GM12878 (cell line): ENCODE measurements at places on chromosomes 12 and 14.

- no peak for DNase-seq
- no peaks in the 10 kb centered on the region for H3K27me3 ChIP-seq
- H3K4me1 ChIP-seq: peaks cover 38% of the 10 kb centered on the region
- peak overlapping the region; percentile 96 for H3K27ac ChIP-seq
These were observed 6.2 kb upstream of the DDX47 start for GRCh38 chr12:12806784-12807516.

GRCh38 chr12:121009741-121010140 lies 6.5 kb downstream of the C12orf43 start:
- DNase-seq: no peak
- no peak overlapping the region for H3K4me3 ChIP-seq
- no peaks in the 10 kb centered on the region for H3K4me1 ChIP-seq
- no peak overlapping the region for H3K27ac ChIP-seq

GRCh38 chr12:103928682-103929045 lies 1.5 kb upstream of the HSP90B1 start:
- peak; percentile 80 for DNase-seq
- H3K27me3 ChIP-seq: no peaks in the 10 kb centered on the region
- peak overlapping the region; percentile 76 for H3K4me3 ChIP-seq
- H3K27ac ChIP-seq: peak overlapping the region; percentile 99
- H3K4me1 ChIP-seq: peaks cover 28% of the 10 kb centered on the region

GRCh38 chr12:76031081-76031413 lies 529 bp downstream of the PHLDA1 start:
- H3K27me3 ChIP-seq: no peaks in the 10 kb centered on the region
- H3K4me1 ChIP-seq: peaks cover 17% of the 10 kb centered on the region
- no peaks in the 10 kb centered on the region for H3K36me3 ChIP-seq
- H3K4me3 ChIP-seq: peak overlapping the region; percentile 85
- no peak for DNase-seq
- no peak overlapping the region; the same call in 1 of the 2 replicates for H3K27ac ChIP-seq

GRCh38 chr14:55546212-55546874 lies 33.7 kb upstream of the KTN1 start:
- no peaks in the 10 kb centered on the region for H3K36me3 ChIP-seq
- DNase-seq: peak; percentile 33
- H3K4me3 ChIP-seq: no peak overlapping the region
- no peak overlapping the region for H3K27ac ChIP-seq
- no peaks in the 10 kb centered on the region for H3K27me3 ChIP-seq
- H3K4me1 ChIP-seq: no peaks in the 10 kb centered on the region; the same call in 1 of the 2 replicates

DNA sequence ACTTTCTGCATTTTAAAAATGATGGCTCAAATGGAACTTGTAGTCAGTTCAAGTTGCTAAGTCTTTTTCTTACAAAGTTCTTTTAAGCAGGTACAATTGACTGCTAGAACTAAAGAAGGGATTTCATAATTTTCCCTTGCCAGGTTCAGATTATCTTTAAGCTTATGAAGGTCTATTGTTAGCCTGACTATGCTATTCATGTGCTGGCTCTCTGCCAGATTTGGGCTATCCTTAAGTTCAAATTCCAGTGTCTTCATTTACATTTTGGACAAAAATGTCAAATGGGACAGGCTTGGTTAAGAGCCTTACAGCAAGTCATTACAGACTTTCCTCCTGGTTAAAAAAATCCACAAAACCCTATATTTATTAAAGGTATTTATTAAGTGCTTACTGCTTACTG lies 42.3 kb downstream of the INSM2 start:
- no peak overlapping the region for H3K27ac ChIP-seq
- H3K4me3 ChIP-seq: no peak overlapping the region
- H3K4me1 ChIP-seq: no peaks in the 10 kb centered on the region
- no peak for DNase-seq

DNA sequence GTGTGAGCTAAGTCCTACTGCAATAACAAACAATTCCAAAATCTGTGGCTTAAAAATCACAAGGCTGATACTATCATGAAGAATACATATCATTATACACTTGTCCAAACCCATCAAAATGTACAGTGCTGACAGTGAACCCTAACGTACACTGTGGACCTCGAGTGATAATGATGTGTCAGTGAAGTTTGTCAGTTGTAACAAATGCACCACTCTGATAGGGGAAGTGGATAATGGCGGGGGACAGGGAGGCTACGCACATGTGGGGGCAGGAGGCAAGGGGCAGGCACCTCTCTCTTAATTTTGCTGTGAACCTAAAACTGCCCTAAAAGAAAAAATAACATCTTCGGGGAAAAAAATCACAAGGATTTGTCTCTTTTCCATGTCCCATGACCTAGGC lies 100.0 kb downstream of the VRK1 start:
- H3K4me1 ChIP-seq: peaks cover 28% of the 10 kb centered on the region
- no peak for DNase-seq
- H3K36me3 ChIP-seq: no peaks in the 10 kb centered on the region; the same call in 1 of the 2 replicates
- no peak overlapping the region for H3K27ac ChIP-seq
- H3K27me3 ChIP-seq: no peaks in the 10 kb centered on the region

GRCh38 chr12:114167431-114167830 lies 201.3 kb upstream of the RBM19 start:
- no peak overlapping the region for H3K27ac ChIP-seq
- no peak for DNase-seq
- H3K36me3 ChIP-seq: no peaks in the 10 kb centered on the region
- H3K4me1 ChIP-seq: no peaks in the 10 kb centered on the region
- H3K27me3 ChIP-seq: no peaks in the 10 kb centered on the region

DNA sequence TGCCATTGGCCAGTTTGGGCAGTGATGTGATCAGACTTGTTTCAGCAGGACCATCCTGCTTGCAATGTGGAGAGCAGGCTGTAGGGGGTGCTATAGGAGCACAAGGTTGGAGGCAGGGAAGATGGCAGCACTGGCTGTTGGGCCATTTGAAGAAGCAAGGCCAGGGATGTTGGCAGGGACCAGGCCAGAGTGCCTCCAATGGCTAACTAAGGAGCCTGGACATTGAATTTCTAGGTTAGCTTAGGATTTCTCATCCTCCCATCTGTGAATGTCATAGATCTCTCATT lies 23.5 kb downstream of the FGF23 start:
- no peak overlapping the region for H3K4me3 ChIP-seq
- H3K36me3 ChIP-seq: peaks cover 4% of the 10 kb centered on the region
- no peaks in the 10 kb centered on the region for H3K4me1 ChIP-seq
- H3K27ac ChIP-seq: no peak overlapping the region
- no peaks in the 10 kb centered on the region for H3K27me3 ChIP-seq

GRCh38 chr14:28247491-28247890 lies 519.1 kb upstream of the FOXG1 start:
- no peak overlapping the region for H3K4me3 ChIP-seq
- H3K27ac ChIP-seq: no peak overlapping the region
- no peak for DNase-seq

DNA sequence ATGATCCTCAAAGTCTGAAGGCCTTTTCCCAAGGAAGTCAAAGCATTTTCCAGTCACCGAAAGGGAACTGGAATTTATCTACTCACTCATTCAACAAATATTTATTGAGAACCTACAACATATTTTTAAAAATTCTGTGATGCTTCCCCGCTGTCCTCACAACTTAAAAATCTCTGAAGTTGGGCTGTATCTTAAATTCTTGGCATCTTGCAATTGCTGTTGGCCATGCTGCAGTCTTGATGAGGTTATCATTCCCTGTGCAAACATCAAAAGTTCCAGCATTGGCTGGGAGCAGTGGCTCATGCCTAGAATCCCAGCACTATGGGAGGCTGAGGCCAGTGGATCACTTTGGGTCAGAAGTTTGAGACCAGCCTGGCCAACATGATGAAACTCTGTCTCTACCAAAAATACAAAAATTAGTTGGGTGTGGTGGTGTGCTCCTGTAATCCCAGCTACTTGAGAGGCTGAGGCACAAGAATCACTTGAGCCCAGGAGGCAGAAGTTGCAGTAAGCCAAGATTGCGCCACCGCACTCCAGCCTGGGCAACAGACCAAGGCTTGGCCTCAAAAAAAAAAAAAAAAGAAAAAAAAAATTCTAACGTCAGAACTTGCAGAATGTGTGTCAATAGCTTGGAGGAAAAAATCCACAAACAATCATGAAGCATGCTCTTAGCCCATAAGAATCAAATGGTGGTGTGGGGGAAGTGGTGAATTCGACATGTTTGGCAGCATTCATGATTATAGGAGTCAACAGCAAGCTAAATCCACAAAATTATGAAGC lies 34.9 kb downstream of the CCDC177 start:
- H3K27me3 ChIP-seq: no peaks in the 10 kb centered on the region
- no peak overlapping the region for H3K27ac ChIP-seq
- no peak overlapping the region for H3K4me3 ChIP-seq
- DNase-seq: no peak
- no peaks in the 10 kb centered on the region for H3K36me3 ChIP-seq
- H3K4me1 ChIP-seq: peaks cover 9% of the 10 kb centered on the region

GRCh38 chr12:10151621-10152020 lies 20.3 kb downstream of the OLR1 start:
- no peak overlapping the region for H3K27ac ChIP-seq
- DNase-seq: no peak
- H3K4me3 ChIP-seq: no peak overlapping the region
- H3K4me1 ChIP-seq: peaks cover 9% of the 10 kb centered on the region; the same call in 1 of the 2 replicates

- no peak overlapping the region for H3K27ac ChIP-seq
- DNase-seq: peak; percentile 72
- H3K4me3 ChIP-seq: no peak overlapping the region
- H3K4me1 ChIP-seq: peaks cover 10% of the 10 kb centered on the region
- H3K36me3 ChIP-seq: no peaks in the 10 kb centered on the region
These were observed 20.2 kb upstream of the CLEC4D start for GRCh38 chr12:8493084-8493483.

GRCh38 chr12:50049254-50050118 lies 7.9 kb upstream of the ASIC1 start:
- H3K4me3 ChIP-seq: no peak overlapping the region
- H3K27ac ChIP-seq: no peak overlapping the region
- no peaks in the 10 kb centered on the region for H3K4me1 ChIP-seq
- peaks cover 10% of the 10 kb centered on the region for H3K27me3 ChIP-seq
- DNase-seq: no peak
- no peaks in the 10 kb centered on the region for H3K36me3 ChIP-seq

- H3K27ac ChIP-seq: no peak overlapping the region
- no peak for DNase-seq
- peaks cover 5% of the 10 kb centered on the region; the same call in 1 of the 2 replicates for H3K4me1 ChIP-seq
- no peaks in the 10 kb centered on the region for H3K27me3 ChIP-seq
- no peak overlapping the region for H3K4me3 ChIP-seq
- no peaks in the 10 kb centered on the region for H3K36me3 ChIP-seq
These were observed 13.3 kb upstream of the GRIP1 start for GRCh38 chr12:66692170-66692569.

GRCh38 chr14:103688906-103689902 lies 26.0 kb downstream of the XRCC3 start:
- no peaks in the 10 kb centered on the region for H3K27me3 ChIP-seq
- H3K27ac ChIP-seq: peak overlapping the region; percentile 97
- peak; percentile 53 for DNase-seq
- H3K36me3 ChIP-seq: peaks cover 36% of the 10 kb centered on the region
- H3K4me1 ChIP-seq: peaks cover 38% of the 10 kb centered on the region

GRCh38 chr12:84069198-84069597 lies 843.4 kb downstream of the SLC6A15 start:
- H3K36me3 ChIP-seq: no peaks in the 10 kb centered on the region
- H3K4me1 ChIP-seq: no peaks in the 10 kb centered on the region
- H3K4me3 ChIP-seq: no peak overlapping the region
- no peak for DNase-seq

- H3K4me1 ChIP-seq: no peaks in the 10 kb centered on the region
- H3K27me3 ChIP-seq: no peaks in the 10 kb centered on the region
- no peaks in the 10 kb centered on the region for H3K36me3 ChIP-seq
- no peak overlapping the region for H3K4me3 ChIP-seq
These were observed 168.0 kb downstream of the RAD51B start for GRCh38 chr14:67987606-67988005.

GRCh38 chr12:21675641-21676040 lies 18.0 kb upstream of the LDHB start:
- H3K27ac ChIP-seq: no peak overlapping the region
- no peak overlapping the region for H3K4me3 ChIP-seq
- H3K27me3 ChIP-seq: no peaks in the 10 kb centered on the region; the same call in 1 of the 2 replicates

DNA sequence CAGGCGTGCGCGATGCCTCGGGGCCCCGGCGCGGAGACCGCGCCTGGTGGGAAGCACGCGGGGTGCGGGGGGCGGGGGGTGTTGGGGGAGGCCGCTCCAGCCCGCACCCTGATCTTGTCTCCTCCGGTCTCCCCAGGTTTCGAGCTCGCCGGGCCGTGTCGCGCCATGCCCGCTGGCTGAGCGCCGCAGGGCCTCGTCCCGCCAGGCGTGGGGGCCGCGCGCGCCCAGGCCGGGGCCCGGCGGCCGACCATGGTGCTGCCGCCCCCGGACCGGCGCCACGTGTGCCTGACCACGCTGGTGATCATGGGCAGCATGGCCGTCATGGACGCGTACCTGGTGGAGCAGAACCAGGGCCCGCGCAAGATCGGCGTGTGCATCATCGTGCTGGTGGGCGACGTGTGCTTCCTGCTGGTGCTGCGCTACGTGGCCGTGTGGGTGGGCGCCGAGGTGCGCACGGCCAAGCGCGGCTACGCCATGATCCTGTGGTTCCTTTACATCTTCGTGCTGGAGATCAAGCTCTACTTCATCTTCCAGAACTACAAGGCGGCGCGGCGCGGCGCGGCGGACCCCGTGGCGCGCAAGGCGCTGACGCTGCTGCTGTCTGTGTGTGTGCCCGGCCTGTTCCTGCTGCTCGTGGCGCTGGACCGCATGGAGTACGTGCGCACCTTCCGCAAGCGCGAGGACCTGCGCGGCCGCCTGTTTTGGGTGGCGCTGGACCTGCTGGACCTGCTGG lies 2.4 kb downstream of the TMEM121 start:
- no peaks in the 10 kb centered on the region for H3K36me3 ChIP-seq
- H3K27ac ChIP-seq: no peak overlapping the region
- H3K4me3 ChIP-seq: peak overlapping the region; percentile 32; the same call in 1 of the 2 replicates
- peaks cover 4% of the 10 kb centered on the region for H3K4me1 ChIP-seq
- peaks cover 5% of the 10 kb centered on the region; the same call in 1 of the 2 replicates for H3K27me3 ChIP-seq

DNA sequence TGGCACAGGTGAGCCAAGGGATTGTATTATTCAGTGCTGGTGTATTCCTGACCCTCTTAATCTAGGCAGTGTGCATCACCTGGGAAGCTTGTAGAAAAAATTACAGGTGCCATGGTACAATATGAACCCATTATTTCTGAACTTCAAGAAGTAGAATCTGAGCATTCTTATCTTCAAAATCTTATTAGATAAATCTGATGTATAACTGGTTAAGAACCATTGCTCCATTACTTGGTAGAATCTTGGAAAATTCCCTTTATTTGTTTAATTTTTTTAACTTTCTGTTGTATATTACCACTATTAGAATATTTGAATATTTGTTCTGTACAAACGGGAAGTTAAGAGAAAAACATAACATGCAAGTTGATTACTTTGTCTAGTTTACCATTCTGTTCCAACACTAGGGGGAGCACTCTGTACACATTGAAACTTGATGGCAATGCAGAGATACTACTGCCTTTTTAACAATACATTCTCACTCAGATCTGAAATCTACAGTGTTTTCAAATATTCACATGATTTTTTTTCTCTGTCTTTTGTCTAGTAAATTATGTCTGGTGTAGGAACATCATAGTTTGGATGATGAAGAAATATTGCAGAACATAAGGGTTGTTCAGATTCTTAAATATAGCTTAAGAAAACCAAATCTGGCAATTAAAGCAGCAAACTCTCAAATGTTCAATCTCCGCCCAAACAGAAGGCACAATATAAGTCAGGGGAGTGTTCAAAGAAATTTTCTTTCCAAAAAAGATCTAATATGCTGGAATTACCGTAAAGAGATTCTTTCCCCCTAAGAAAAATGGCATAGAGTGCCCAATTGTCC lies 196.6 kb downstream of the PCNX1 start:
- H3K4me1 ChIP-seq: no peaks in the 10 kb centered on the region
- peaks cover 8% of the 10 kb centered on the region for H3K36me3 ChIP-seq
- H3K27ac ChIP-seq: no peak overlapping the region
- H3K27me3 ChIP-seq: no peaks in the 10 kb centered on the region
- peak; percentile 13 for DNase-seq
